ENCODE measurements at places on chromosomes 12 and 14.

DNA sequence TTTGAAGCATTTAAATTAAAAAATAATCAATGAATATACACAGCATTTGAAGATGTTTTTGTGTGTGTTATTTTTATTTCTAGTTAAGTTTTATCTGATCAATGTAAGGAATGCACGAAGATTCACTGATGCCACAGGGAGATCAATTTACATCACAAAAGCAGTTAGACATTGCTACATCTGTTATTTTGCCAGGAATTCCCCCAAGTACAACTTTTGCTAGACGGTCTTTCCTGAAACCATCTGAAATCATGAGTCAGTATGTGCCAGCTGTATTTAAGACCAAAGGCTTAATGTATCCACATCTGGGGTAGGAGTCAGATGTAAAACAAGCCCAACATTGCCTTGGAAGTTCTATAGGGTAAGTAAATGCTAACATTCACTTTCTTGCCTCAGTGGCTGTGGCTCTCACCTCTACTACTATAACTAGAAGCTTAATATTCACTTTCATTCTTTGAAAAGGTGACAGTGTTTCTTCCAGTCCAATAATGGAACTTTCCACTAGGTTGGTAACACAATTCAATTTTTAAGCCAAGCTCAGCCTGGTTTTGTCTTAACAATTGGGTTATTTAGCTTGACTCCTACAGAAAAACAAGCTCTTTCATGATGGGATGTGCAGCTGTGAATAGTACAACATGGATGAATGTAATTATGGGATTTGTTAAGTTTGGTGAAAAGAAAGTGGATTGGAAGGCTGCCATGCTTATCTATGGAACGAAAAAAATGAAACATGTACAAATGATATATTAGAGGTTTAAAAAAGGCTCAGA is 385.4 kb upstream of the TMEM132C start:
- DNase-seq, result no peak

DNA sequence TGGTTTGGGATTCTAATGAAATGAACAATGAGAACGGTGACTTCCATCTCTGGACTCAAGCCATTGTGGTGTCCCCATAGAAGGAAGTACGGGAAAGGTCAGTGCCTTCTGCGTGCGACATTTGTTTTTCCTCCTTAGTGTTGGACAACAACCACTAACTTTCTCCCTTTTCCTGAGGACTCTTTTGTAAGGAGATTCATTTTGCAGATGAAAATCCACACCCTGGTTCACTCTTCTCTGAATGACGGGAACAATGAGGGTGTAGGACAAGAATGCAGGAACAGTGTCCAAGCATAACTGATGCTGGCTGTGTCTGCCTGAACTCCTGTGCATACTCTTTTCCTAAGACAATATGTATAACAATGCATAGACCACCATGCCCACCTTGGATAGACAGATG is 176.4 kb downstream of the STXBP6 start:
- DNase-seq, result no peak

GRCh38 chr12:96472384-96472783 is 17.0 kb upstream of the CFAP54 start:
- DNase-seq, result no peak

- DNase-seq, result no peak
Observed at GRCh38 chr12:47734725-47735480, 9.6 kb upstream of the ENDOU start.

DNA sequence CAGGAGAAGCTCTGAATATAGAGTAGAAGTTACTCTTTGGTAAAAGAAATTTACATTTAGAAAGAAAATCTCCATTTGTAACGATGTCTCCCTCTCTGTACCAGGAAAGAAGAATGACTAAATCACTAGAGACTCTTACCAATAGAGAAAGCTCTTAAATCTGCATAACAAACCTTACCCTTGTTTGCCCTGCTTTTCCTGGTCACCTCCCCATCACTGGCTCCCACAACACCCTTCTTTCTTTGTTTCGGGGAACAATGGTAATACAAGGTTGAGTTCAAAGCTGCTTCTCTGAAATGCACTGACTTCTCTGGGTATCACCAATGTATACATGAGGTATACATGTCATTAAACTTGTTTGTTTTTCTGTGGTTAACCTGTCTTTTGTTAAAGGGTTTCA is 351.1 kb upstream of the FLRT2 start:
- DNase-seq, result no peak

GRCh38 chr14:93369713-93370266 is 22.8 kb downstream of the COX8C start:
- DNase-seq, result no peak

DNA sequence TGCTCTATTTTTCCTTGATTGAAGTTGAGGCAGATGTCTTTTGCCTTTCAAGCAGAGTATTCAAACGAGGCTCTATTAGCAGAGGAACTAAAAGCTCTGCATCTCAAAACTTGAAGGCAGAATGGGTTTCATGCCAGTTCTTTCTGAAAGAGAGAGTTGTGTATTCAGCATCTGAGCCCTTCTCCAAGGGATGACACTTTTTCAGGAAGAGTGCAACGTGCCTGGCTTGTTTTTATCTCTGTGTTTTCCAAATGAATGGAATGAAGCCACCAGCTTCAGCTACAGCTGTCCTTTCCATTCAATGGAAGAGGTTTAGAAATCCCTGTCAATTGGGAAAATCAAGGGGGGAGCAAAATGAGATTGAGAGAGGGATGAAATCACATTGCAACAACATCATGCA is 14.6 kb downstream of the BEST3 start:
- DNase-seq, result no peak

GRCh38 chr14:96722736-96723135 is 74.4 kb upstream of the VRK1 start:
- no peak for DNase-seq

DNA sequence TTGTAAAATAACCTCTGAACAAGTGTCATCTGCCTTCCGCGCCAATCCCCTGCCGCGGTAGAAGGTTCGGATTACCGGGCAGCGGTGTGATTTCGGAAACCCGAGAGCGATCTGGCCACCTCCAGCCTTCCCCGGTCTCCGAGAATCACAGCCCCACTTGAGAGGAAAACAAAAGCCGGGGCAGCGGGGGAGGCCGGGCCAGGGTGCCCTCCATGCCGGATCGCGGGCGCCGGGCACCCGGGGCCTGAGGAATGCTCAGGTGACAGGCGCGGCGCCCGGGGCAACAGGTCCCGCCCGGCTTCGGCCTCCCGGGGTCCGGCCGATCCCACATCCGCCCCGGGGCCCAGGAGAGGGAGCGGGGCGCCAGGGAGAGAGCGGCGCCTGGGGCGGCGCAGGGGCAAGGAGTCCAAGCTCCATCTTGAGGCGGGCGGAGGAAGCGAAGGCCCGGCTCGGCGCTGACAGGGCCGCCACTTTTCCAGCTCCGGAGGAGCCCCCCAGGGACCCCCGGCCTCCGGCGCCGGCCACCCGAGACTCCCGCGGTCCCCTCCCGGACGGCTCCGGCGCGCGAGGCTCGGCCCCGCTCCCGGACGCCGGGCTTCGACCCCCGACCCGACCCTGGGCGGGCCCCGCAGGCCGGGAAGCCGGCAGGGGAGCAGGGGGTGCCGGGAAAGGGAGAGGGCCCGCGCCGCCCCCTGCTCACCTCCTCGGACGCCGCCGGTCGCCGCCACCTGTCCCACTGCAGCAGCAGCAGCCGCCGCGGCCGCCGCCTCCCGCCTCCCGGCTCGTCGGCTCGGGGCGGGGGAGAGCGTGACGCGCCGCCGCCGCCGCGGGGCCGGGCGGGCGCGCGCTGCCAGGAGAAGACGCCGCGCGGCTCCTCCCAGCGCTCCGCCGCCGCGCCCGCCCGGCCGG is at the start of gene CLIP1:
TSS of gene CLIP1 (minus strand) at position 849 of the 909 bp plus-strand sequence. CDS start 42,217 bp downstream, outside the sequence.
- DNase-seq, result no peak

DNA sequence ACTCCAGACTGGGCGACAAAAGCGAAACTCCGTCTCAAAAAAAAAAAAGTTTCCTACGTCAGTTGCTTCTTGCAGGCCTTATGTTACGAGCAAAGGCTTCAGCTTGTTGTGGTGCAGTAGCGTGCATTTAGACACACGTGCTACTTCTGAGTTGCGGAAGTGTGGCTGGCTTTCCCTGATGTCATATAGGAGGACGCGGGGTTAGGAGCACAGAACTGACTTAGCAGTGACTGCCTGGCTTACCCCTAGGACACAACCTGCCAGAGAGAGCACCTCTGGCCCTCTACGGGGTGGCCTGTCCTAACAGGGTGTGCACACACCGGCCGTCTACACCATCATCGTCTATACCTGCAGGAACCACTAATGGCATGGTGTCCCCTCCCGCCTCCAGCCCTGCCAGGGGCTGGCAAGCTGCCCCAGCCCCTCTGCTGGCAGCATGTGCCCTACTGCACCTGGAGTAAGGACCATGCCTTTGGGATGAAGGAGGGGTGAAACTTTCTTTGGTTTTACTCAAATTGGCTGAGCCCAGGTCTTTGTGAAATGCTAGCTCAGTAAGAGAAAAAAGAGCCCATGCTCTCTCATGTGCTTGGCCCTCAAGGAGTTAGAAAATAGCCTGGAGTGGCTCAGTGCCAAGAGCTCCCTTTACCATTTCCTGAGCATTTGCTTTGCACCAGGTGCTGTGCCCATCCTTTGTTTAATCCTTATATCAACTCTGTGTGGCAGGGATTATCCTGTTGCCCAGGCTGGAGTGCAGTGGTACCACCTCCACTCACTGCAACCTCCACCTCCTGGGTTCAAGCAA is 1.7 kb upstream of the GPR68 start:
- no peak for DNase-seq

DNA sequence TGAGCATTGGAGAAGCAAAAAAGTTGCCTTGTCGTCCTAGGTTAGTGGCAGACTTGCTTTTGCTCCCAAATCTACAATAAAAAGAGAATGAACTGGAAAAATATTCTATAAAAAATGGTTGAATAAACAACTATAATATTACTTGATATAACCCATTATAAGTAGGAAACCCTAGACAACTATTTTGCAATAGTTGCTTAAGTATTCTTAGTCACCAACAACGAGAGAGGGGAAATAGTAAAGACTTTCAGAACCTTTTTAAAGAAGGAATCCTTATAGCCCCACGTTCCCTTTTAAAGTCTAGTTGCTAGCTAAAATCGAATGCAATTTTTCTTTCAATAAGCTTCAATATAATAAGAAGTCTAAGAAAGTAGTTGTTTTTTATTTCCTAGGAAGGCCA is 17.5 kb downstream of the AQP6 start:
- DNase-seq, result no peak

- no peak for DNase-seq
Observed at GRCh38 chr14:54803926-54804537, 98.6 kb downstream of the GCH1 start.

DNA sequence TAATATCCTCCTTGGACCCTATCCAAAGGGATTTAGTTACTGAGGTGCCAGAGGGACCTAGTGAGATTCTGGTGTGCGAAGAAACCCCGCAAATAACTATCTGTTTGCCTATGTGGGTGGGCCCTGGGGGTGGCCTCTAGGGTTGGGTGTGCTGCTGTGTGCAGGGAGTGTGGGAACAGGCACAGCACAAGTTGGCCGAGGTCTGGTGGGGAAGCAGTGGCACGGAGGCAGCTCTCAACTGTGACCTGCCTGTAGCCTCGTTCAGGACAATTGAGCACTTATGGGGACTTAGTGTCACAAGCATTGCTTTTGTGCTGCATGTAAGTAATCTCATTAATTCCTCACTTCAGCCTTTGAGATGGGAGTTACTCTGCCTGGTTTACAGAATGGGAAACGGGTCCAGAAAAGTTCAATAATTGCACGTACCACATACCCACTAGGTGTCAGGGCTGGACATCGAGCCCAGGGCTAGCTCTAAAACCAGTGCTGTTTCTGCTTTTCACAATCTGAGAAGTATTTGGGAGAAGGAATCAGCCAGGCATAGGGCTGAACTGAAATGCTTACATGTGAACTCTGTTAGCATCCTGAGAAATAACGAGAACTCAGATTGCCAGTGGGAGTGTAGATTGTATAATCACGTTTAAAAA is 58.8 kb downstream of the TECPR2 start:
- no peak for DNase-seq

DNA sequence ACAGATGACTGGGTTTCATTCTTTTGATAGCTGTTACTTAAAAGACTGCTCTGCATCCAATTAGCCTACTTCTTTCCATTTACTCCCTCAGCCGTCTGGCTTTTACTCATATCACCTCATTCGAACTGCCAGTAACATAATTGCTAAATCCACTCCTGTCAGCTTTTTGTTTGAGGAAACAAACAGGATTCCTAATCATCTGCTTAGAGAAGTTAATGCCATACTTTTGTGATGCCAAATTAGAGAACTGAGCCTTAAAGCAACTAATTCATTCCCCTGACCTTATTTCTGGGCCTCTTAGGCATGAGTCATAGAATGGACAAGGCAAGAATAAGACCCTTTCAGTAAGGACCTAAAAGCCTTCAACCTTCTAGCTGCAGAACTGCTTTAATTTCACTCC is 2.9 kb downstream of the OXA1L start:
- no peak for DNase-seq

DNA sequence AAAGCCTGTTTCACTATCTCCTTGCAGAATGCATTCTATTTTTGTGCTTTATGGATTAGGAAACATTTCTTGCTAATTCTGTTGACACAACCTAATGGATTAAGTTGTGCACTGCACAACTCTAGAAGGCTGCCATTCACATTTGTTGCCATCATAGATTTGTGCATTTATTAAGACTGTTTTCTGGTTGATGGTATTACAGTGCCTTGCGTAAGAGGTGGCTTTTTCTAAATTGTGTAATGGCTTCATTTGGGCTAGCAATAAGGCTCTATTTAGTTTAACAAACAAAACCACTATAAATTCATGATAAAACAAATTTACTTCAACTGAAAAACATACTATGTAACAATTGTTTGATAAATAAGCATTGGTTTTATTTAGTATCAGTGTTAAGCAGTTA is 175.9 kb downstream of the TRHDE start:
- DNase-seq, result no peak

- no peak for DNase-seq
Observed at GRCh38 chr12:95574799-95575452, 23.6 kb upstream of the USP44 start.

DNA sequence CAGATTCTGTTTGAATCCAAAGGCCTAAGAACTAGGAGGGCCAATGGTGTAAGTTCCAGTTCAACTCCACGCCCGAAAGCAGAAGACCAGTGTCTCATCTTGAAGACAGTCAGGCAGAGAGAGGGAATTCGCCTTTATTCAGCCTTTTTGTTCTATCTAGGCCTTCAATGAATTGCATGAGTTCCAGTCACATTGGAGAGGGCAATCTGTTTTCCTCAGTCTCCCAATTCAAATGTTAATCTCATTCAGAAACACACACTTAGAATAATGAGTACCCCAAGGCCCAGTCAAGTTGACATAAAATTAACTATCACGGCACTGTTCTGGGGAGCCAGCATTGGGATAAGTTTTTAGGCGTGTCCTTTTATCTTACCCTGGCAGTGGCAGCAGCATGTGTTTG is 65.8 kb downstream of the C14orf39 start:
- DNase-seq, result no peak

- no peak for DNase-seq
Observed at GRCh38 chr12:120416490-120417216, 21.3 kb upstream of the COX6A1 start.

DNA sequence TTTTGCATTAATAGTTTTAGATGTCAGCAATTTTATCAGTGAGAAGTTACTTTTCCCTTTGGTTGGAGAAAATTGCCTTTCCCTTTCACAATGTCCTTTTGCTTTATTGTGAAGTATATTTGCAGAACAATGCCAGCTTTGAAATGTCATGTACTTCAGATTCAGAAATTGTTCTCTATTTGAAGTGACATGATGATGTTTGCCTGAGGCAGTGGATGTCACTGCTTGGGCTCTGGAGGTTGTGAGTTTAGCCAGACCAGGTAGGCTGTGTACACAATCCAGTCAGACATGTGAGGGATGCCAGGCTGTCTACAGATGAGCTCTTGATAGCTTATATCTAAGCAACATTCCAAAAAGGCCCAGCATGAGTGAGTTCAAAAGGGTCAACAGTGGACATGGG is 451.9 kb upstream of the FBXO33 start:
- DNase-seq, result no peak

Data from LNCaP clone FGC (cell line).